ENCODE measurements at places on chromosomes 4 and X.

DNA sequence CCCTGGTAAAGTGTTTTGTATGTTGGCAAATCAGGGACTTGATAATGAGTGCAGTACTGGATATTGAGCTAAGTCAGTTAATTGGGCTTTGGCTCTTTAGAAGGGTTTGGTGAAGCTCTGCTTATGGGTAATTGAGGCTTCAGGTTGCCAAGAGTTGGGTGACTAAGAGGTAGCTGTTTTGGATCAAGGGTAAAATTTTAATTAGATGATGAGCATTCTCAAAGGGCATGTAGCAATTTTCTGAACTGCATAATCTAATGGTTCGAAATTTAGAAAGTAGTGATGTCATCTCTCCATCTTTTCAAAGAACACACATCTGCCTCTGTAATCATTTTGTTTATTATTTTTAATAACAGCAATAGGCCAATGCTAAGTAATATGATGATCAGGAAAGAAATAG is 5.5 kb upstream of the TRIM2 start:
- DNase-seq = no peak

GRCh38 chr4:74675673-74676279 is 118.5 kb downstream of the BTC start:
- DNase-seq = no peak

GRCh38 chr4:30875658-30876269 is 155.6 kb downstream of the PCDH7 start:
- no peak for DNase-seq

GRCh38 chr4:14977830-14978229 is 24.5 kb upstream of the CPEB2 start:
- DNase-seq = no peak

DNA sequence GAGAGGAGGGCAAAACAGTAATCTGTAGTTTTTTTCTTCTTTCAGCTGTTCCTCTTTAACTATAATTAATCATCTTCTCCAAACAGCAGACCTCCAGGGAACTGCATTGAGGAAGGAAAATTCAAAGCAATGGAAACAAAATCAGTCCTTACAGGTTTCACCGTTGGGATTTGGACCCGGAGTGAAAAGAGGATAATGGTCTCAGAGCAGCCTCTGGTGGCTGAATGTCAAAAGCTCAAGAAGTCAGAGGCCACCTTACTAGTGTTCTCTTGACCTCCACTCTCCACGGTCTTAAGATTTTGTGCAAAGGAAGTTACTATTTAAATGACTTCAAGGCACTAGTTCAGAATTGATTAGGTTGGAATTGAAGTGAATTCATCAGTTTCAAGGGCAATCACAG is 16.0 kb upstream of the MID1 start:
- DNase-seq = no peak

GRCh38 chr4:128866269-128866668 is 56.8 kb downstream of the JADE1 start:
- DNase-seq = no peak

GRCh38 chr4:100254237-100254636 is 64.0 kb upstream of the DDIT4L start:
- no peak for DNase-seq

- DNase-seq = no peak
Measured at GRCh38 chrX:153819384-153820040, 10.8 kb downstream of the PDZD4 start.

GRCh38 chrX:70592091-70592490 is 147.5 kb downstream of the DLG3 start:
- DNase-seq = no peak

DNA sequence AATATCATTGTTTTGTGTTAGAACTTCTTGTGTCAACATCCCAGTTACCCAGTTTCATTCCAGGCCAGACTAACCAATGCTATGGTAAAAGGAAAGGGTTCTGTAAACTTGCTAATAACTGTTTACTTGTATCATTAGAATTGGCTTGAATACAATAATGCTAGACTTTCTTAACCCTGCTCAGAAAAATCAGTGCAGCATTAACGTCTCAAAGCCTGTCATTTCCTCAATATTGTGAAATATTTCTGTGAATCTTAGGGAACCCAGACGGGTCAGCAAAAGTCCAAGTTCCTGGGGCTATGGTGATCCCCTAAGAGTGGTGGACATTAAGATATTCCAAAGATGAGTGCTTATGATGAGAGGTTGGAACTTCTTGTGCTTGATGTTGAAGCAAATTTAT is 541.2 kb upstream of the MAGEB18 start:
- DNase-seq = no peak

DNA sequence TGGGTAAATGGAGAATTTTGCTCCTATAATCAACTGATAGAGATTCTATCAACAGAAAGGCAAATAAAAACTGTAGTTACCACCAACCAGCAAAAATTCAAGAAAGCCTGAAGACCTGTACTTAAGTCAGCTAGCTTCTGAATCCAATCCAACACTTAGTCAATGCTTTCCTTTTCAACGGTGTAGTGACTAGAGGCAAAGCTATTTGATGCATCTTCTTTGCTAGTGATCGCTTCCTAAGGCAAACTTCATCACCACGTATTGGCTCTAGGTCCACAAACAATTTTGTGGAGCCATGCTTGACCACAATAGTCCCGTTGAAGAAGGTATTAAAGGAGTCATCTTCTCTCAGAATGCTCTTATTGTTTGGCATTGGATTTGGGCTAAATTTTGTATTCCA is 25.0 kb upstream of the UBA6 start:
- no peak for DNase-seq

- no peak for DNase-seq
Measured at GRCh38 chr4:8374851-8375649, 65.5 kb downstream of the ACOX3 start.

- no peak for DNase-seq
Measured at GRCh38 chr4:120434756-120435155, 368.1 kb upstream of the MAD2L1 start.

GRCh38 chrX:53685711-53686110 is 808 bp downstream of the HUWE1 start:
- DNase-seq = no peak

DNA sequence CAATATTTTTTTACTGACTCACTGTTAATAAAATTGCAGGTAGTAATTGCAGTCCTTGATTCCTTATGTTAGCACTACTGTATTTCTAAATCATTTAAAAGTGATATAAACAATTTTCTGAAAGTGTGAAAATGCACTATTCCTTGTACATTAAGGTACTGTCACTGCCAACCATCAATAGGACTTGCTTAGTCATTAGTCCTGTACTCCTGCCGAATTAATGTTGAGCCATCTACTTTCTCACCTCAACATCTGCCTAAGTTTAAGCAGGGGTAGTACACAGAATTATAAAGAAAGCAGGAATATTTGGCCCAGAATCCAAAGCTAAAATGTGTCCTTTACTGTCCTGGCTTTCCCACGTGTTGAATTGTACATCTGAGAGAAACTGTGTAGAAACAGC is 87.0 kb upstream of the TRPC3 start:
- DNase-seq = no peak

DNA sequence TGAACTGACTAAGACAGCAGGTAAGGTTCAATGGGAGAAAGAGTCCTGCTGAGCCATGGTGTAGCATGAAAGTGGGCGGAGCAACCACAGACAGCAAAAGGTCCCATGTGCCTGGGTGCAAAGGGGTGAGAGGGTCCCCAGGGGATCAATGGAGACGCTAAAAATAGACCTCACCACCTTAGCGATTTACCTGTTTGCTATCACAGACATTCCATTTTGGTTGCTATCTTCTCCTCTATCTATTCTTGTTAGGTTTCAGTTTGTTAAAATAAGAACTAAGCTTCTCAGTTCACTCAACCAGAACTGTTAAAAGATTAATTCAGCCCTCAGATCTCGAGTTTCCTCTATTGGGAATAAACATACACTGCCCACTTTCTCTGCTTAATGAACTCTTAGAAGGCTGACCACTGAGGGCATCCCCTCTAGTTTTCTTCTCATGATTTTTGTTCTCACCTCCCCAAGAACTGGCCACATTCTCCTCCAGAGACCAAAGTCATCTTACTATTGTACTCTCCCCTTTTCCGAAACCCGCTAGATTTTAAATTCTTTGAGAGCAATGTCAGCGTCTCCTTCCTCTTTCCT is 136.7 kb downstream of the PARM1 start:
- no peak for DNase-seq

DNA sequence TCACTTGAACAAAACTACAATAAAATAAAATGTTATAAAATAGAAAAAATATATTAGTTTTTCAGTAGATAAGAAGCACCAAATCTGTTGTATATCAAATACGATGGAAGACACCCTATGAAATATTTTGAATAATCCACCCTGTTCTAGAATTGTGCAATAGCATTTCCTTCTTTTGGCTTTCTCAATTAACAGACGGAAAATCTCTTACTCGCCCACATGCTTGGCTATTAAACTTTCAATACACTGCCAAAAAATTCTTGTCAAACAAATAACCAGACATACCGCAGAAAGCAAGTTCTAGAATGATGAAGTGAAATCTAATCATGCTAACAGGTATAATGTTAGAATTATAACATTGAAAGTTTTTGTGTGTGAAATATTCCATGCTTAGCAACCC is 671.6 kb upstream of the SLIT2 start:
- no peak for DNase-seq

- DNase-seq = no peak
Measured at GRCh38 chrX:105609530-105609929, 212.8 kb upstream of the NRK start.

- DNase-seq = no peak
Measured at GRCh38 chrX:250965-251364, 30.2 kb upstream of the PLCXD1 start.

GRCh38 chr4:169617306-169617705 is 3.1 kb upstream of the CLCN3 start:
- no peak for DNase-seq

DNA sequence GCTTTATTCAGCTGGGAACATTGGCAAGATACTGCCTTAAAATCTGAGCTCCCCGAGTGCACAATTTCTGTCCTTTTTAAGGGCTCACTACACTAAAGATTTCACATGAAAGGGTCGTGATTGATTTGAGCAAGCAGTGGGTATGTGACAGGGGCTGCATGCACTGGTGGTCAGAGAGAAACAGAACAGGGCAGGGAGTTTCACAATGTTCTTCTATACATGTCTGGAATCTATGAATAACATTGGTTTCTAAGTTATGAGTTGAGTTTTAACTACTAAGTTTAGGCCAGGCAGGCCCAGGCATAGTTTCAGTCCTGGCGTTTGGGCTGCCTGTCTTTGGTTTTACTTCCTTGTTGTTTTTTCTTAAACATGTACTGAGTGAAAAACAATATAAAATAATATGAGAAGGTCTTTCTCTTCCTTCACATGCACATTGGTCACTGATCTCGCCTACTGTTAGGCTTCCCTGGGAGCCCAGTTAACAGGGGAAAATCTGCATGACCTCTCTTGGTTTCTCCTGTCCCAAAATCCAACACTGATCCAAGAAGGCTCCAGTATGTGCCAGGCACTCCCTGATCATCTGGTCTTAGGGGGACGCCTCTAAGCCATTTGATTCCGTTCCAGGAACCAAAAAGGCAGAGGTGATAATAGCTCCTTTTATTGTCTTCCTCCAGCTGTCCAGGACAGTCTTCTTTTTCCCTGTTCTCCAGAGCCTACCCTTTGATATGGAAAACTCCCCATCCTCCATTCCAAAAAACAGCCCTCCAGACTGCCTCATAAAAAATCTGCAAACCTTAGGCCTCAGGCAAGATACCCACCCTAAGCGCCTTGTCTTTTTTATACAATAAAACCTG is at the start of gene UGT2B17:
Gene UGT2B17, minus strand, starts transcription at position 51 of the 854 bp plus-strand sequence. CDS start 7,838 bp downstream, outside the sequence.
- no peak for DNase-seq

DNA sequence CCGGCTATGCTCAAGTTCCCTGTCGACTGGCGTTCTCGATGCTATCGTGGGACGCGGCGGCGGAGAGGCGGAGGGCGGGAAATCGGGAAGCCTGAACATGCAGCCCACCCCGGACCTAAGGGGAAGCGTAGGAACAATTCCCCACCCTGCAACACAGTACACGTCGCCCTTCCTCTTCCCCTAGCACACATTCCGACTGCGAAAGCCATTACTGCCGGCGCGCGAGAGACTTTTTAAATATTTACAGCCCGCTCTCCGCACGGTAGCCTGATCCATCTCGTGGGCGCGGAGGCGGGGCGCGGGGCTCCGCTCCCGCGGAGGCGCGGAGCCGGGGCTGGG is 48.1 kb upstream of the BCOR start:
- DNase-seq = no peak

DNA sequence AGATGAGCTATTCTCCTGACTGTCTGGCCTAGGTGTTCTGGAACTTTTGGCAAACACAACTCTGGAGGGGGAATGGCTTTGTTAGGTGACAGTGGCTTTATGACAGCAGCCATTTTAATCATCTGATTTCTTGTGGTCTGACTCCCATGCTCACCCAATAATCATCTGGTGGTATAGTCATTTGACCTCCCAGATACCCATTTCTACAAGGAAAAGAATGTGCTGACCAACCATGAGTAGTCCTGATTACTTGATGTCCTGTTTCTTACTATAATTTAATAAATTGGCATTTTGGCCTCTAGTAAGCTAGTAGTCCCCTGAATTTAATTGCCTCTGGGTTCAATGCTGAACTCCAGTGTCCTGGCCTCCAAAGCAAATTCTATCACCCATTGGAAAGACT is 109.9 kb upstream of the DUSP21 start:
- DNase-seq = no peak

- no peak for DNase-seq
Measured at GRCh38 chr4:38040619-38041018, 80.4 kb downstream of the PTTG2 start.

DNA sequence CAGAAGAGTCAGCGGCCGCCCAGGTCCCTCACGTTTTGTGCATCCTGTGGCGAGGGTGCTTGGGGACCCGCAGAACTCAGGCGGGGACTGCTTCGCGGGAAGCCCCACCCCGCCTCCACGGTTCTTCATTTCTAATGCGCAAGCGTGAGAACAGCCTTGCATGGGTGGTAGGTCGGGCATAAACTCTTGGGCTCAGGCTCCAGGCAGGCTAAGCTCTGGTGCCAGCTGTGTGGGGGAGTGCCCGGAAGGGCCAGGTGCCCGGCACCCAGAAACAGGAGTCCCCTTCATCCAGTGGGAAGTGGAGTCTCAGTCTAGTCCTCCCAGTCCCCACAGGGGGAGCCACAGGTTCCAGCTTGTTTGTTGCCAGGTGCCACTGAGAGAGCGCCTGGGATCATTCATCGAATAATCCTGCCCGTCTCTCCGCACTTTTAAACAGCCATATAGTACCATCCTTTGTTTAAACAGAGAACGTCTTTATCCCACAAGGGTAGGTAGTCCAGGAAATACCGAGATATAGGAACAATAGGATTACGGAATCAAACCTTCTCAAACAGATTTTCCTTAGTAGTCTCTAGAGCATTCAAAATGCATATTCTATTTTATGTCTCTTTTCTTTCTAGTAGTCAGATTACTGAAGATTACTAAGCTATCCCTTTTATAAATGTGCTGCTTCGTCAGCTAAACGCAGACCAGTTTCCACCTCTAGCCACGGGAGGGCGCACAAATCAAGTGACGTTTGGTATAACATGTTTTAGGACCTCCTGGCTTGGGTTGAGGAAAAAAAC is 12.7 kb upstream of the RBBP7 start:
- DNase-seq = peak; percentile 70

GRCh38 chr4:95108883-95109421 is 351.2 kb downstream of the BMPR1B start:
- DNase-seq = no peak

DNA sequence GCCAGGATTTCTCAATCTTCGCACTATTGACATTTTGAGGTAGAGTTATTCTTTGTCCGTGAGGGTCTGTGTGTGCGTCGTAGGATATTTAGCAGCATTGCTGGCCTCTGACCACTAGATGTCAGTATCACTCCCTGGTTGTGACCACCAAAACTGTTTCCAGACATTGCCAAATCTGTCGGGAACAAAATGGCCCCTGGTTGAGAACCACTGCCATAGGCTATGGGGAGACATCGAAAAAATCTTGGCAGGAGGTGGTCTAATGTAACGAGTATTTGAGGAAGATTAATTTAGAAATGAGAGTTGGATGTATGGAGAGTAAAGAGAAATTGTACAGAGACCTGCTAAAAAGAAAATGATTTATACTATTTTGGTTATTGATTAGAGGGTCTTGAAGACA is 108.4 kb downstream of the DOCK11 start:
- peak; percentile 27 for DNase-seq

Data from activated naive CD4-positive, alpha-beta T cell treated with Interleukin-2 at 50 U/mL for 16 hours (primary cell).